ENCODE measurements at places on chromosomes 5 and 9.
A peak's percentile ranks its signal among the peaks of the same experiment; 100 is the strongest.

GRCh38 chr9:130387905-130388304 lies 56.9 kb upstream of the ASS1 start:
- no peak for DNase-seq

GRCh38 chr9:84139296-84140070 lies 158.9 kb downstream of the RMI1 start:
- DNase-seq, result no peak

DNA sequence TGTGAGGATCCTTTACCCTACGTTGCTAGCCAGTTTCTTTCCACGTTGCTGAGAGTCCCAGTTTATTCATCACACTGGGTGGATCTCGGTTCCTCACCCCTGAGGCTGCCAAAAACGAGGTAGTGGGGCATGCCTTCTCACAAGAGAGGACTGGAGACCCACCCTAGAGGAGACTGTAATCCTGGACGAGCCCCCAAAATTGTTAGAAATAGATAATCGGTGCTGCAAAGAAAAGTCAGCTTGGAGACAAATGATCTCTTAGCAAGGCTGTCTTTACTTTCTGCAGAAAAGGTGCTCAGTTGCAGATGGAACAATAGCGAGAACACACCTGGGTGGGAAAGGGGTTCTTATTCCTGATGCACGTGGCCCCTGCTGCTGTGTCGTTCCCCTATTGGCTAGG lies 101.8 kb downstream of the TMEM167A start:
- DNase-seq, result no peak

DNA sequence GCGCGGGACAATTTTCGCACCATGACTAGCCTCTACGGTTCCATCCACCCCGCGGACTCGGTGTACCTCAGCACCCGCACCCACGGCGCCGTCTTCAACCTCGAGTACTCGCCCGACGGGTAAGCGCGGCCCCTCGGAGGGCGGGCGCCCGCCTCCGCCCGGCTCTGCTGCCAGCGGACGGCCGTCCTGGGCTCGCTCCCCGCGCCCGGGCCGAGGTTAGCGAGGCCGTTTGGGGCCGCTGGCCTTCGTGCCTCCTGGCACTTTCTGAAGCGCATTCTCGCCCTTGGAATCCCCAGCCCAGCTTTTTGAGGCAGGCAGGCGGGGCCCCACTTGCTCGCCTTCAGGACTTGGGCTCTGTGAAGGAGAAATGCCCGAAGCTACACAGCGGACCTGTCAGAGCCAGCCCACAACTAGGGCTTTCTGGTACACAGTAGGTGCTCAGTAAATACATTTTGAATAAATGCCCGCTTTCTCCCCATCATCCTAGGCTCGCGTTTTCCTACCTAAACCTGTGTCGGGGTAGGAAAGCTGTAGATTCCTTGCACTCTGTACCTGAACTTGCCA lies 772 bp downstream of the DCAF10 start:
- DNase-seq, result peak; percentile 23

- no peak for DNase-seq
Measured at GRCh38 chr9:93085676-93086075, 10.3 kb upstream of the CARD19 start.

- DNase-seq, result no peak
Measured at GRCh38 chr9:130286781-130287428, 21.3 kb downstream of the HMCN2 start.

- DNase-seq, result no peak
Measured at GRCh38 chr9:129383019-129383560, 205.0 kb upstream of the IER5L start.
